ENCODE measurements at places on chromosomes 12 and 14.

GRCh38 chr12:84186433-84186832, 726.2 kb downstream of the SLC6A15 start:
- no peak for DNase-seq

DNA sequence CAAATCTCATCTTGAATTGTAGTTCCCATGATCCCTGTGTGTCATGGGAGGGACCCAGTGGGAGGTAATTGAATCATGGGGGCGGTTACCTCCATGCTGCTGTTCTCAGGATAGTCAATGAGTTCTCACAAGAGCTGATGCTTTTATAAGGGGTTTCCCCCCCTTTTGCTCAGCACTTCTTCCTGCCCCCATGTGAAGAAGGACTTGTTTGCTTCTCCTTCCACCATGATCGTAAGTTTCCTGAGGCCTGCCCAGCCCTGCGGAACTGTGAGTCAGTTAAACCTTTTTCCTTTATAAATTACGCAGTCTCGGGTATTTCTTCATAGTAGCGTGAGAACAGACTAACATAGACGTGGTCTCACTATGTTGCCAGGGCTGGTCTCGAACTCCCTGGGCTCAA, 56.1 kb upstream of the EIF5 start:
- DNase-seq: no peak

- DNase-seq: no peak
These were observed 20.7 kb downstream of the VTI1B start for GRCh38 chr14:67653651-67654280.

- no peak for DNase-seq
These were observed 776.6 kb downstream of the MED13L start for GRCh38 chr12:115500872-115501271.

DNA sequence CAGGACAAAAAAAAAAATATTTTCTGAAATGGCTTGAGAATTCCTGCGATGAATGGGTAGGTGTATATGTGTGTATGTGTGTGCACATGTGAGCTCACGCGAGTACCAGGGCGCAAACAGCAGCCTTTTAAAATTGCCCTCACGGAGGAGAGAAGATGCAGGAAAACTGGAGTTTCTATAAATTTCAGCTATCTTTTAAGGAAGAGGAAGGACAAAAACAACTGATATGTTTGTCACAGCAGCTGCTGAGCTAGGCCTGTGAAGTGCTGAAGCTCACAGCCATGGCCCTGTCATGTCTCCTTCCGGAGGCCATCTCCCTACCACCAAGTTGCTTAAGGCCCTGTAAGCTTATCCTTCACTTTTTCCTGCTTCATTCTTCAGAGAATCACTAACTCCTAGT, 40.8 kb downstream of the DUSP16 start:
- no peak for DNase-seq

- no peak for DNase-seq
These were observed 47.9 kb upstream of the PTGDR start for GRCh38 chr14:52219488-52220084.

GRCh38 chr14:103281496-103282231, 52.4 kb upstream of the EIF5 start:
- DNase-seq: no peak

GRCh38 chr14:29030970-29031369, 264.4 kb downstream of the FOXG1 start:
- DNase-seq: no peak

DNA sequence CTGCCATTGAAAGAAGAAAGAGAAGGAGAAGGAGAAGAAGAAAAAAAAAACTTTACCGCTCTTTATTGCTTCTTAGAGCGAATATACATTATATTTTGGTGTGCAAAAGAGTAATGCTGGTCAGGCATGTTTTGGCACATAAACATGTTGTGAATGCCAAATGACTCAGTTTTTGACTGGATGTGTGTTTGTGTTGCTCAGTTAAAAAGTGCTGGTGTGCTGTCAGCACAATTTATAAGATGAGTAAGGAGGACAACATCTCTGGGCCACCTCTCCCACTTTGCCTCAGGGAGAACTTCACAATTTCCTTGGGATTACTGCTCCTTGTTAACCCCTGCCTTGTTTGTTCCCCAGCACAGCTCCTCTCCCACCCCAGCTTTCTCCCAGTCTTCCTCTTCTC, 584.8 kb downstream of the ETNK1 start:
- DNase-seq: no peak

- no peak for DNase-seq
These were observed 2.9 kb downstream of the SERPINA6 start for GRCh38 chr14:94320243-94320642.

- DNase-seq: no peak
These were observed 35.7 kb downstream of the NID2 start for GRCh38 chr14:52033101-52033642.

- DNase-seq: no peak
These were observed 5.5 kb downstream of the AMN start for GRCh38 chr14:102927878-102928411.

GRCh38 chr12:55816881-55817344, 611 bp downstream of the SARNP start:
- DNase-seq: no peak

DNA sequence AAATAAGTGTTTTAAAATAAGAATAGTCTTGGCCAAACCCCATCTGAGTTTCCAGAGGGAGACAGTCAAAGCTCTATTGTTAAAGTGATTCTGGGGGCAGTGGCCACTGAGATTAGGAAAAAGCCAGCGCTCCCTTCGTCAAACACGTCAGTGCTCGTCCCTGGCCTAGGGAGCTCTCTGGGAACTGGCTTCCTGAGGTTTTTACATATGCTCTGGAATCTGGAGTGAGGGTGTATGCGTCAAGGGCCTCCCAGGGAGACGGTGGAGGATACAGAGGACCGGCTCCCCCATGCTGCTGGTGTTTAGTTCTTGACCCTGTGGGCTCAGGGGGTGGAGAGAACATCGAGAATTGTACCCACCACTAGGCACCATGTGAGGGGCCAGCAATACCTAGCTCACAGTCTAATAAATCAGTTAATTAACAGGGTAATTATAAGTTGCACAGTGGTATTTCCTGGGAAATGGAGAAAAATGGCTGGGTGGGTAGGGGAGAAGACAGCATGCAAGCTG, 87.0 kb downstream of the SLC25A47 start:
- DNase-seq: no peak

DNA sequence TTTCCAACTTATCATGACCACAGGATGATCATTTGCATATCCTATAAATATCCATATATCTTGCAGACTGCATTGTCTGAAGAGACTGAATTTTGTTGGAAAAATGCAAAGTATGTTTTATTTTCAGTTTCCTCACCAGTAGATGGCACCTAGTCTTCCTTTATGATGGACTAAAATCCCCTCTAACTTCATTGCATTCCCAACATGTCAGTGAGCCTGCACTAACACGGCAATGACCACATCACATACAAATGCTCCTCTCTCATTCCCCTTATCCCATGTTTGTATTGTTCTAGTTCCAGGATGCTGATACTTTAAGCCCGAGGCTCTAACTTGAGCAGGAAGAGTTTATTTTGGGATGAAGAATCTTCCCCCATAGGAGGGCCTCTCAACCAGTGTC, 24.7 kb upstream of the MYBPC1 start:
- no peak for DNase-seq

- no peak for DNase-seq
These were observed 125.6 kb upstream of the MYL2 start for GRCh38 chr12:111045941-111046340.

DNA sequence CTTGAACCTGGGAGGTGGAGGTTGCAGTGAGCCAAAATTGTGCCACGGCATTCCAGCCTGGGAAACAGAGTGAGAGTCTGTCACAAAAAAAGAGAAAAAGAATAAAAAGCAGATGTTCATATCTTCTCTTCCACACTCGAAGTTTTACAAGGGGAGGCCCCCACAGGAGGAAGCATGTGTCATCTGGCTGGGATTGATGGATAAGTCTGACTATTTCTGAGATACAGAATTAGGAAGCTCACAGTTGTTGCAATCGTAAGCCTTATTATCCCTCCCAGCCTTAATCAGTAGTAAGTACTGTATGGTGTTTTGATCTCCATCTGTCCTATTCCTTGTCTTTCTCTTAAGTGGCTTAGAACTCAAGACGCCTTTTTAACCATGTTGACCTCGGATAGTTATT, 31.9 kb upstream of the RASSF8 start:
- DNase-seq: no peak

DNA sequence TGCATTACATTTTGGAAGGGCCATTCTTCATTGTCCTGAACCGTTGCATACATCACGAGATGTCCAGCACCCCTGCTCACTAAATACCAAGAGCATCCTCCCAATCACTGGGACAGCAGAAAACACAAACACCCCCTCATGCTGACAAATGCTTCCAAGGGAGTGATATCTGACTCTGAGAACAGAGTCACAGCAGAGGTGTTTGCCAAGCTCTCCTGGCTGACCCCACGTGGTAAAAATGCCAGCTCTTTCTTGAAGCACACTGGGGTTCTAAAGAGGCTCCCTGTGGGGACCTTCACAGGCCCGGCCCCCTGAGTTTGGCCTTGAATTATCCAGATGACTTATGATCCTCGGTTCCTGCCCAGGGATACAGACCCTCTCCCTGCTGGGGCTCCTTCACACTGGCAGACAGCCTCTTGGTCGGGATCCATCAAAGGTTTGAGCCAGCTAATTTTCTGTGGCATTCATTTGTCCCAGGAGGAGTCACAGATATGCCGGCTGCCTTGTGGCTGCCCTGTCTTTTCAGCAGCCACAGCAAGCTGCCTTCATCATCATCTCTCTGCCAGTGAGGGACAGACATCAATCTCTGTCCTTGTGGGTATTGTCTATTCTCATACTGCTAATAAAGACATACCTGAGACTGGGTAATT, 43.1 kb upstream of the PSMC1 start:
- DNase-seq: no peak

DNA sequence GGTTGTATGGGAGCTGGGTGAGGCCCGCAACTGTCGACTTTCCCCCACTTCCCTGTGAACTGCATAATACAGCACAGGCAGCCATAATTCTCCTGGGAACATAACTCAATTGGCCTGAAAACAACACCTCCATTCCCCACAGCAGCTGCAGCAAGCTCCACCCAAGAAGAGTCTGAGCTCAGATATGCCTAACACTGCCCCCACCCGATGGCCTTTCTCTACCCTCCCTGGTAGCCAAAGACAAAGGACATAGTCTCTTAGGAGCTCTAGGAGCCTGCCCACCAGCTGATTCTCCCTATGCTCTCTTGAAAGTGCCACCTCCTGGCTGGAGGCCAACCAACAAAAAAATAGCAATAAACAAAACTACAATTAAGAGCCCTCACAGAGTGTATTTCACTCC, 542.7 kb upstream of the LMO3 start:
- no peak for DNase-seq

- no peak for DNase-seq
These were observed 24.7 kb downstream of the RPL10L start for GRCh38 chr14:46626876-46627275.

GRCh38 chr12:18483698-18484325, 222.5 kb downstream of the PIK3C2G start:
- no peak for DNase-seq

DNA sequence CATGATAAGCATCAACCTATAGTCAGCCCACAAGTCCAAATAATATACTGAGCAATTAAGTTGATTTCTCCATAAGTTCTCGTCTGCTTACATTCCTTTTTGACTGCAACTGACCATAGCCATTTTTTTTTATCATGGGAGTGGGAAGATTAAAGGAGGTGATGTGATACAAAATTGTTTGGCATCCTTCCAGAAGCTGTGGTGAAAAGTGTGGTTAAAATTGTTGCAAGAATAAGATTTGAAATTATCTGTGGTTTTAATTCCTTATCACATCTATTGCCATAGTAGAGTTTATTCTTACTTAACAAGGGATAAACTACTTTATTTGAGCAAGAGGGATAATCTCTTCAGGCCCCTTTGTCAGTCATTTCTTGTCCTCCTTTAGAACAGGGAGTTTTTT, 50.7 kb downstream of the LIN52 start:
- DNase-seq: no peak

GRCh38 chr14:50835280-50835679, 4.3 kb upstream of the NIN start:
- no peak for DNase-seq

DNA sequence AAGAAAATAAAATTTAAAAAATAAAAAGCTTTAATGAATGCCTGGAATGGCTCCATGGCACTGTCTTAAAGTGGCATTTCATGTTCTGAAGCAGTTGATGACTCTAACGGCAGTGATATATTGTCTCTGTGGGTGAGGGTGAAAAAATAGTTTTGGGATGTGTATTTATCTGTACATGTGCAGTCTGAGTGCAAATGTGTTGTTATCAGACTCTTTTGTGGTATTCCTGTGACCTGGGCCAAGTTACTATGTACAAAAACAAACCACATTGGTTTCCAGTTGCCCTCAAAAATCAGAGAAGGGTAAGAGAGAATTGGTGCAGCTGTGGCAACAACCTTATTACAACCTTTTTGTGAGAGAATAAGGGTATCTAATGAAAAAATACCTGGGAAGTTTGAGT, 81.7 kb upstream of the CCDC91 start:
- no peak for DNase-seq

DNA sequence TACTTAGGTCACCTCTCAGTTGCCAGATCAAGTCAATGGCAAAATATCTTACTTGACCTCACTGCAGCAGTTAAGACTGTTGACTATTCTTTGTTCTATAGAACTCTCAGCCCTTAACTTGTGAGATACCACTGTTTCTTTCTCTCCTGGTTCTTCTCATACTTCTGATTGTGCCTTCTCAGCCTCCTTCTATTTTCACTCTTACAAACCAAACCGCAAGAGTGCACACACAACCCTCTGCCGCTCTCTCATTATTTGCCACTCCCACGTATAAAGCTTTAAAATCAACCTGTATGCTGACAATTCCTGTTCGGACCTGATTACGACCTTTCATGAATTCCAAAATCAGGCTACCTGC, 4.5 kb downstream of the E2F7 start:
- no peak for DNase-seq

- no peak for DNase-seq
These were observed 124.8 kb upstream of the NOS1 start for GRCh38 chr12:117485984-117486839.

GRCh38 chr14:34983148-34983760, 462 bp downstream of the SRP54 start:
- no peak for DNase-seq

- no peak for DNase-seq
These were observed 14.9 kb downstream of the RNF212B start for GRCh38 chr14:23252420-23253333.

- no peak for DNase-seq
These were observed 28.9 kb downstream of the SLC15A4 start for GRCh38 chr12:128794661-128795529.

DNA sequence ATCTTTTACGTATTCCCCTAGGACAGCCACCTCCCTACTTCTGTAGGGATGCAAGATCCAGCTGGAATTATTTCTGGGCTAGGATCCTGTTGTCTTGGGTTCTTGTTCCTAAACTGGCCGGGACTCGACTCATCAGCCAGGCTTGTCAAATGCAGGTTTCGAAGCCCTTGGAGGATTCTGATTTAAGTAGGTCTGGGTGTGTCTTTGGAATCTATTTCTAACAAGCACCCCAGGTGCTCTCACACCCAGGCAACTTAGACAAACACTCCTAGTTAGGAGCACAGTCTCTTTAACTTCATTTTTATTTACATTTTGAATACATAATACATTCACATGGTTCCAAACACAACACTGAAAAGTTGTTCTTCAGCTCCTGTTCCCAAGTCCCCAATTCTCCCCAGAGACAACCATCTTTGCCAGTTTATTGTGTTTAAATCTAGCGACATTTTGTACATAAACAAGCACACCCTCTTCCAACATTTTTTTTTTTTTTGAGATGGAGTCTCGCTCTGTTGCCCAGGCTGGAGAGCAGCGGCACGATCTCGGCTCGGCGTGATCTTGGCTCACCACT, 20.9 kb downstream of the MORN3 start:
- no peak for DNase-seq

GRCh38 chr14:32601906-32602305, 272.8 kb downstream of the AKAP6 start:
- DNase-seq: no peak
